Psoas muscle (tissue), 8 donors: ENCODE measurements at places on chromosomes 5 and 9. TPM values are rescaled to one million over a fixed set of nuclear protein-coding genes. Genes with fewer than 3 reads are reported as not detected.
A peak's percentile ranks its signal among the peaks of the same experiment; 100 is the strongest.

ACTBL2 gene
- polyA plus RNA-seq = not detected

GRCh38 chr5:172943283-172943841 lies 15.9 kb upstream of the RPL26L1 start:
- H3K27me3 ChIP-seq = no peaks in the 10 kb centered on the region
- H3K4me1 ChIP-seq = no peaks in the 10 kb centered on the region
- peaks cover 73% of the 10 kb centered on the region for H3K36me3 ChIP-seq
- no peak for DNase-seq

DNA sequence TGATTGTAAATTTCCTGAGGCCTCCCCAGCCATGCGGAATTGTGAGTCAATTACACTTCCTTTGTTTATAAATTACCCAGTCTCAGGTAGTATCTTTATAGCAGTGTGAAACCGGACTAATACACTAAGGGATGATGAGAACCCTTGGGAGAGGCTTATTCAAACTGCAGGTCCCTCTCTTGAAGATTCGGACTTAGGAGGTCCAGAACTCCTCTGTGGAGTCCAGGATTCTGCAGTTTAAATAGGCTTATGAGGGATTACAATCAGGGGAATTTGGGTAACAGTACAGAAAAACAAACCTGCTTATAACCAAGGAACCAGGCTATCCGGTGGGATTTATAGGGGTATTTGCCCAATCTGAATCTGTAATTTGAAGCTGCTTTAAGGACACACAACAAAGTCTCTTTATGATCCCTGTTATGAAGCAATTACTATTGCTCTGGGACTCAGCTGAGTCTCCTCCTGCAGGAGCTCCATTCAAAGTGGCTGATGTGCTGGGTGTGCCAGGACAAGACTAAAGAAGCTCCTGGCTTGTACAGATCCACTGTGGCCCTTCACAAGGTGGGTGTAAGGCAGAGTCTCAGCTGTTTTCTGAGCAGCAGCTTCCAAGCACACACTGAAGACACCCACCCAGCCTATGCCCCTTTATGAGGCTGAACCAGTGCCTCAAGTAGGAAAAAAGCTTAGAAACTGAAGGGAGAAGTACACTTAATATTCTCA lies 41.8 kb upstream of the LHFPL2 start:
- H3K4me1 ChIP-seq = no peaks in the 10 kb centered on the region
- H3K27me3 ChIP-seq = no peaks in the 10 kb centered on the region
- H3K4me3 ChIP-seq = no peak overlapping the region
- no peak overlapping the region for H3K27ac ChIP-seq
- no peak for DNase-seq

DNA sequence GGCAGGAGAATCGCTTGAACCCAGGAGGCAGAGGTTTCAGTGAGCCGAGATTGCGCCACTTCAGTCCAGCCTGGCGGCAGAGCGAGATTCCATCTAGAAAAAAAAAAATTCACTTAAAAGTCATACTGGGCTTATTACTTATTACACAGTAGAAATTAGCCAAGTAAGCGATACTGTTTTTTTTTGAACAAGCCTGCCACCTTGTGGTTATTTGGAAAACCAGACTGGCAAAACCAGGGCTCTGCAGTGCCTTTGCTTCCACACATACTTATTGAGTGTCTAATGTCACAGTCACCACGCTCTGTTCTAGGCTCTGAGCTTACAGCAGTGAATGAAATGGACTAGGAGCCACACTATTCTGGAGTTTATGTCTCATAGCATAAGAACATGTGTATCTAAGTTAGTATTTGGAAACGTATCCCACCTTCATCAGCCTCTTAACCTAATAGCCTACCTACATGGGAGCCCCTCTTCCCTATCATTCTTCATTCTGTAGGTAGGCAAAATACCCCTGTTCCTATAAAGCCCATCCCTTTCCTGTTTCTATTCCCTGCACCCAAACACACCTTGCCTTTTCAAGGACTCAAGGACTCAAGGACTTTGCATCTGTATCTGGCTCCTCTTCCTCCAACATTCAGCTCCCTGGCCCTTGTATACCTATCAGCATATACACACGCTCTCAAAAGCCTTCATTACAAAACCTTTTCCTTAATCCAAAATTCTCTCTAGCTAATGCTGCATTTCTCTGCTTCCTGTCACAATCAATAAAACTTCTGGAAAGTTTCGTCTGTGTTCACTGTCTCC lies 13.9 kb upstream of the BASP1 start:
- H3K36me3 ChIP-seq = no peaks in the 10 kb centered on the region
- H3K27me3 ChIP-seq = no peaks in the 10 kb centered on the region
- DNase-seq = peak; percentile 13
- no peak overlapping the region for H3K27ac ChIP-seq

- no peak for DNase-seq
- H3K36me3 ChIP-seq = no peaks in the 10 kb centered on the region
- H3K4me1 ChIP-seq = peaks cover 3% of the 10 kb centered on the region
- no peak overlapping the region for H3K27ac ChIP-seq
- H3K4me3 ChIP-seq = no peak overlapping the region
Measured at GRCh38 chr5:111675201-111675934, 81.6 kb downstream of the NREP start.

PCSK1 gene
- polyA plus RNA-seq = 0.18 TPM

GRCh38 chr9:124133727-124134126 lies 122.2 kb downstream of the LHX2 start:
- no peak for DNase-seq
- no peaks in the 10 kb centered on the region for H3K4me1 ChIP-seq
- H3K27ac ChIP-seq = no peak overlapping the region
- H3K27me3 ChIP-seq = no peaks in the 10 kb centered on the region

- H3K36me3 ChIP-seq = no peaks in the 10 kb centered on the region
- H3K4me3 ChIP-seq = no peak overlapping the region
- H3K4me1 ChIP-seq = peaks cover 30% of the 10 kb centered on the region
- H3K27me3 ChIP-seq = no peaks in the 10 kb centered on the region
Measured at GRCh38 chr5:116439905-116440304, 134.7 kb downstream of the SEMA6A start.

GRCh38 chr9:80794197-80794596 lies 895.1 kb downstream of the TLE1 start:
- H3K27me3 ChIP-seq = no peaks in the 10 kb centered on the region
- peaks cover 23% of the 10 kb centered on the region for H3K4me1 ChIP-seq
- no peak for DNase-seq
- no peak overlapping the region for H3K27ac ChIP-seq
- H3K36me3 ChIP-seq = no peaks in the 10 kb centered on the region
- H3K4me3 ChIP-seq = no peak overlapping the region

DNA sequence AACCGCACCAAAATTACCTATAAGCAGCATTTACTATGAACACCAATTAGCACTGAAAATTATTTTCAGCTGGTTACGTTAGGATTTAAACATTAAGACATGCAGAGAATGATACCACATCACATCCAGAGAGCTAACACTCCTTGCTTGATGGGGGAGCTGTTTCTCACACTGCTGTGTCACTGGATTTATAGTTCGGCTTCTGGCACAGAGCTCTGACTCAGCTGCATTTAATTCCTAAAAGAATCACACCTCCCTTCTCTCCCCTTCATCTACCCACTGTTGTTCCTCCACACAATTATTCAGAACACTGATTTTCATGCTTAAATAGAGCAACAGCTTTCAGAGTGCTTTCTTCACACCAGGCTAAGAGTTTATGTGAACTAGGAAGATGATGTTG lies 82.6 kb upstream of the SV2C start:
- H3K4me1 ChIP-seq = no peaks in the 10 kb centered on the region
- H3K36me3 ChIP-seq = no peaks in the 10 kb centered on the region
- H3K4me3 ChIP-seq = no peak overlapping the region
- no peak for DNase-seq
- H3K27ac ChIP-seq = no peak overlapping the region
- no peaks in the 10 kb centered on the region for H3K27me3 ChIP-seq

GRCh38 chr9:131557855-131558548 lies 12.7 kb downstream of the PRRT1B start:
- DNase-seq = no peak
- no peak overlapping the region for H3K27ac ChIP-seq
- H3K36me3 ChIP-seq = no peaks in the 10 kb centered on the region
- no peaks in the 10 kb centered on the region for H3K4me1 ChIP-seq

IL33 gene
- polyA plus RNA-seq = 2.6 TPM

DNA sequence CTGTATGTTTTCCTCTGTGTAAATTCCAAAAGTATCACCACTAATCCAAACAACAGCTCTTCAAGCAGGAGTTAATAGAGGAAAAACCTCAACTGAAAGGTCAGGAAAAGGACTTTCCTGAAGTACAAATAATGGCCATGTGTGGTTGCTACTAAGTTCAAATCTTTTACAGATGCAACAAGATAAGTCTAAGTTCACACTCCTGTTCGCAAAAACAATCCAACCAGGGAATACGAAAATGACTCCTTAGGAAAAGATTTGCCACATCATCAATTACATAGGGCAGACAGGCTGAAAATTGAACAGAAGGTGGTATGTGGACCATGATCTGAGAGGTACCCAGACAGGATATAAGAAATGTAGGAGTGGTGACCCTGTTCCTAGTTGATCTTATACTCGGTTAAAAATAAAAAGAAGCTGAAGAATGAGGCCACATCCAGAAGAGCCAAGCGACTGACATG lies 210.2 kb downstream of the TSSK1B start:
- H3K36me3 ChIP-seq = no peaks in the 10 kb centered on the region
- DNase-seq = no peak
- no peaks in the 10 kb centered on the region for H3K27me3 ChIP-seq
- peak overlapping the region; percentile 36 for H3K27ac ChIP-seq
- H3K4me1 ChIP-seq = peaks cover 8% of the 10 kb centered on the region

- no peak for DNase-seq
- H3K27ac ChIP-seq = no peak overlapping the region
- H3K36me3 ChIP-seq = no peaks in the 10 kb centered on the region
- no peak overlapping the region for H3K4me3 ChIP-seq
- H3K4me1 ChIP-seq = no peaks in the 10 kb centered on the region
- H3K27me3 ChIP-seq = peaks cover 12% of the 10 kb centered on the region
Measured at GRCh38 chr9:126150411-126151030, 176.1 kb upstream of the MVB12B start.

DNA sequence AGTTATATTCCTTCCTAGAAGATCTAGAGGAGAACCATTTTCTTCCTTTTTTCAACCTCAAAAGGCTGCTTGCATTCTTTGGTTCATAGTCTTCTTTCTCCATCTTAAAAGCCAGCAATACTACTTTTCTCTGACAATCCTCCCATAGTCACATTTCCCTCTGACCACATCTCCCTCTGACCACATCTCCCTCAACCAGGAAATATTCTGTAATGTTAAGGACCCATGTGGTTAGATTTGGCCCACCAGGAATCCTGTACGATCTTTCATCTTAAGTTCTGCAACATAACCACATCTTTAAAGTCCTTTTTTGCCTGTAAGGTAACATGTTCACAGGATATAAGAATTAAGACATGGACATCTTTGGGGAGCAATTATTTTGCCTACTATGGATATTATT lies 179.4 kb upstream of the SPEF2 start:
- H3K4me1 ChIP-seq = no peaks in the 10 kb centered on the region
- H3K36me3 ChIP-seq = no peaks in the 10 kb centered on the region
- H3K27ac ChIP-seq = no peak overlapping the region
- no peaks in the 10 kb centered on the region for H3K27me3 ChIP-seq
- H3K4me3 ChIP-seq = no peak overlapping the region

- H3K4me3 ChIP-seq = no peak overlapping the region
- H3K4me1 ChIP-seq = no peaks in the 10 kb centered on the region
- DNase-seq = no peak
Measured at GRCh38 chr9:94650949-94651348, 11.6 kb upstream of the FBP1 start.

DNA sequence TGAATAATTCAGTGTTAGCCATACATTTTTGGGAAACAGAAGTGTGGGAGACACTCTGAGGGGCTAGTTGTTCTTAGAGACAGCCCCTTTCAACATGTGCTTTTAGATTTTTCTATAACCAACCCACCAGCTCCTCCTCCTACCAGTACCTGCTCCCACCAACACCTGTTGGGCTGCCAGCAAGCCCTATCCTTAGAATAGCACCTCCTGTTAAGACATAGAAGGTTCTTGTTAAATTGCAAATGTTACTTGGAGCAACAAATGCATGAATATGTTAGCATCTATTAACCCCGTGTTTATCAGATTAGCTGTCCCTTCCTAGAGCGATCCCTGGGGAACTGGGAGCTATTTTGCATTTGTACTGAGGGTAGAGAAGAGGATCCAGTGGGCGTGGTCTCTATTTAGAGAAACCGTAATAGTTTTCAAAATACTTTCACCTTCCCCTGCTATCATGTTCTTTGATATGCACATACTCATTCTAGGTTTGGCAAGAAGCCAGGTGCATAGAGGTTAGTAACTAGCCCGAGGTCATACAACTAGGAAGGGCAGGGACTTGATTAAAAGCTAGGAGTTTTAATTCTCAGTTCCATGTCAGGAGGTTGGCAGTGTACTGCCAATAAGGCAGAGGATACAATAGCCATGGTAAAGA lies 334.4 kb downstream of the KCTD16 start:
- no peak for DNase-seq
- H3K27ac ChIP-seq = no peak overlapping the region
- no peaks in the 10 kb centered on the region for H3K4me1 ChIP-seq
- H3K27me3 ChIP-seq = no peaks in the 10 kb centered on the region

DNA sequence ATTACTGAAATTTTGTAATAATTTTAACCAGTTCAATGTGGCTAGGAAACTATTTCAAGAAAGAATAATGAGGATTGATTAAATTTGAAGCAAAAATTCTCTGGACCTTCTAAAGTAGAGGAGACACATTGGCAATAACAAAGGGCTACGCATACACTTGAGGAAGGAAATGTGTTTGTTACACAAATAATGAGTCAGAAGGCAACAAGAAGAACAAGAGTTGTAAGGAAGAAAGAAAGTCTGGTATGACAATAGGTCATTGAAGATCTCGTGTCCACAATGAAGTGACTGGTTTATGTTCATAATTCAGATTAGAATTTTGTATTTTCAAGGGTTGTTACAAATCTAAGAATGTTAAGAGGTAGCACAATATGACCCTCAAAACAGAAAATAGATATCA lies 25.8 kb downstream of the ST8SIA4 start:
- H3K4me3 ChIP-seq = no peak overlapping the region
- no peak overlapping the region for H3K27ac ChIP-seq
- H3K27me3 ChIP-seq = no peaks in the 10 kb centered on the region
- DNase-seq = no peak
- no peaks in the 10 kb centered on the region for H3K4me1 ChIP-seq

- no peaks in the 10 kb centered on the region for H3K27me3 ChIP-seq
- no peak overlapping the region for H3K4me3 ChIP-seq
Measured at GRCh38 chr9:124617477-124618141, 110.4 kb upstream of the NR5A1 start.

DNA sequence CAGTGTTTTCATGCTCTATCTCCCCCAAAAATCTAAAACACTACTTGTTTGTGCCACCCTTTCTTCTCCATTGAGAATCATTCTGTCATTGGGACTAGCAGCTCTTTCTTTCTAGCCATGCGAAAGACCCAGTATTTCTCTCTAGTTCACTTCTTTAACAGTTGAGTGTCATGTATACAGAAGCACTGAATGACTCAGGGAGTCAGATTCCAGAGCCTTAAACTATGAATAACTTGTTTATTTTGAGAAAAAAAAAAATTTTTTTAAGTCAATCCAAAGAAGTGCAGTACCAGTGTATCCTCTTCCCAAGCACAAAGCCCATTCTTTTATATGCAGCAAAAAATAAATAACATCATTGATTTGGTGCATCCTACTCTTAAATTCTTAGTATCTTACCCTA lies 415.4 kb upstream of the GRAMD2B start:
- DNase-seq = no peak
- H3K36me3 ChIP-seq = no peaks in the 10 kb centered on the region
- H3K4me1 ChIP-seq = no peaks in the 10 kb centered on the region

DRD1 gene
- not detected for polyA plus RNA-seq

ALG2 gene
- 15.7 TPM for polyA plus RNA-seq
